ENCODE measurements at places on chromosomes 5 and 9.

GRCh38 chr9:16085167-16085726 lies 532.4 kb downstream of the CCDC171 start:
- no peak for DNase-seq

DNA sequence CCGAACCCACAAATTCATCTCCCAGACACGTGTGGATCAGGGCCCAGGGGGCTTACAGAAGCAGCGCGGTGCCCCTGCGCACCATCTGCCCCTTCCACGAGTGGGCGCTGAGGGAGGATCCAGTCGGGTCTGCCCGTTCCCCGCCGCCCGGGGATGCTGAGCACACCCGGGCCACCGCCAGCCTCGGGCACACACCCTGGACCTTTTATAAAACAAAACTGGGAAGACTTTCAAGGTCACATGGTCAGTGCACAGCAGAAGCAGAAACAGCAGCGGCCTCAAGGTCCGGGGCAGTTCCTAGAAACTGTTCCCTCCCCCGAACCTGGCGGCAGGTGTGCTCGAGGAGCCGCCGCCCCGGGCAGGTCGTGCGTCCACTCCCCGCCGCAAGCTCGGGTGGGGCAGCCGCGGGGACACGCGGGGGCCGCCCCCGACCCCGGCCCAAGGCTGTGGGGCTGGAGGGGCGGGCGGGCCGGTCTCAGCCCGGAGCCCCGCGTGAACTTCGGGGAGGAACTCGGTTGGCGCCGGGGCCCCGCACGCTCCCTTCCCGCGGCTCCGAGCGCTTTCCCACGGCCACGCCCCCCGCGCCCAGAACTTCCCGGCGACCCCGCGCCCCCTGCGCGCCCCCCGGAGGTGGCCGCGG lies 633 bp upstream of the PPP1R26 start:
- DNase-seq, result no peak

GRCh38 chr5:7850395-7851239 lies at the start of gene CFAP90:
Gene CFAP90 (minus strand): TSS chr5:7851133. CDS start chr5:7851021, 112 bp downstream.
- no peak for DNase-seq

- DNase-seq, result no peak
Measured at GRCh38 chr5:83357621-83358231, 113.8 kb upstream of the VCAN start.

DNA sequence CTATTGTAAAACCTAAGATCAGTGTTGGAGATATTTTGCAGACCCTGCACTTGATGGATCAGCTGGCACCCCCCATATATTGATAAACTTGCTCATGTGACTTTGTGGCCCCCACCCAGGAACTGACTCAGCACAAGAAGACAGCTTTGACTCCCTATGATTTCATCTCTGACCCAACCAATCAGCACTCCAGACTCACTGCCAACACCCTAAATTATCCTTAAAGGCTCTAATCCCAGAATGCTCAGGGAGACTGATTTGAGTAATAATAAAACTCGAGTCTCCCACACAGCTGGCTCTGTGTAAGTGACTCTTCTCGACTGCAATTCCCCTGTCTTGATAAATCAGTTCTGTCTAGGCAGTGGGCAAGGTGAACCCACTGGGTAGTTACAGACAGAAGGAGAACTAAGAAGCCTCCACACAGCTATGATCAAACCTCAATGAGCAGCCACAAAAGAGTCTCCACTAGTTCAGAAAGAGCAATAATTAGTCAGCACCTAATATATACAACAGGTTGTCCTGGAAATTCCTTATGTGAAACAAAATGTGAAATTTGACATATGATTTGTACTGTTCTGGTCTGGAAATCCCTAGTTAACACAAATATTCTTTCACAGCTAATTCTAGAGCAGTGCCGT lies 52.2 kb downstream of the ACTL7B start:
- DNase-seq, result no peak

DNA sequence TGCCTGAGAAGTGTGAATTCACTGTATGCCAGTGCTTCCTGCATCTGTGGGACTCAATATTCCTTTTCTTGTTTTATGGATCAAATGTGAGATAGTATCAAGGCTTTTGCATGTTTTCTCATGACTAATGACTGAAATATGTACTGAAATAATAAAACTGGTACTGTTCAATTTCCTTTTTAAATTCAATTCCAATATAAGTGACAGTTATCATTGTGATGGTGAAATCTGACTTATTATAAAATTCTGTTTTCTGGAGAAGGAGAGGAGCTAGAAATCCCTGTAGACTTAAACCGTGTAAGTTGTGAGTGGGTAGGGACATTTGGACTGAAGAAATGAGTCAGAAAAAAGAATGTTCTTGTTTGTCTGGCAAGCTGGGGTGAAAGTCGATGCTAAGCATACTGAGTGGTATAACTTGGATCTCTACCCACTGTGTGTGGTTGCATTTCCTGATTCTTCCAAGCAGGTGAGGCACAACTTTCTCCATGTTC lies 245.2 kb downstream of the EFNA5 start:
- DNase-seq, result no peak

DNA sequence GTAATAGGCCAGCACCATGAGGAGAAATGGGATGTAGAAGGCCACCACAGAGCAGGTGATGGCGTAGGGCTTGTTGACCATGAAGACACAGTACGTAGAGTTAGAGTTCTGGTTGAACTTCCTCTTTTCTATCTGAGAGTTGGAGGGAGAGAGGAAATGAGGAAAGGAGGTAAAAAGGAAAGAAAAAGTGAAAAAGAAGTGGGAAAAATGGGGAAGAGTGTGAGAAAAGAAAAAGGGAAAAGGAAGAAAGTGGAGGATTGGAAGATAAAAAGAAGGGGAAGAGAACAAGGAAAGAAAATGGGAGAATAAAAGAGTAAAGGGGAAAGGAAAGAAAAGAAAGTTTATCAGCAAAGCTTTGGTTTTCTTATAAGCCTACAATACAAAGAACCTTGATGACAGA lies 126.1 kb downstream of the FBXO38 start:
- no peak for DNase-seq

- DNase-seq, result no peak
Measured at GRCh38 chr5:71633255-71634155, 46.4 kb downstream of the MCCC2 start.

- DNase-seq, result no peak
Measured at GRCh38 chr5:147426640-147427327, 83.1 kb downstream of the DPYSL3 start.

DNA sequence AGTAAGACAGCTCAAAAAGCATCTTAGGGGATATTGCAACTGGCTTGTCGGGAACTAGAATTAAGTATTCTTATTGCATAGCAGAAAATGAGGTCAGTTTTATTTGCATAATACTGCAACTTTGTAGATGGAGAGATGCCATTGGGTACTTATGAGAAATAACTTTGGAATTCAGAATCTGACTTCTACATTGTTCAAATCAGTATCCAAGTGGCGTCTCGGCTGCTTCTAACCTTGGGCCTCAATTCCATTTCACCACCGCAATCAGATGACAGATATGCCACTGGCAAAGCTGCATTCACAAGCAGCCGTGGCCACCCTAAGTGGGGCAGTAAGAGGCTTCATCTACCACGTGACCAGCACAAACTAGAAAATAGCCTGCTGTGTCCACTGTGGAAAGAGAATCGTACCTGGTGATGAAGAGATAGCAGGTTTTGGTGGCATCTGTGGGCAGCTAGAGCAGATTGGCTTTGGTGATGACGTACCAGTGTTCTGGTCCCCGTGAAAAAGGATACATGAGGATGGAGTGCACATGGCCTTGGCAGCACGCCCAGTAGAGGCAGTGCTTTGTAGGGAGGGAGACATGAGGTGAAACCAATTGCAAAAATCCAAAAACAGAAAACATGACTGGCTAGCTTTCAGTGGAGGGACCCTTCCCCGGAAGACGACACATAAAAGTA lies 116.6 kb downstream of the KLHL3 start:
- no peak for DNase-seq

DNA sequence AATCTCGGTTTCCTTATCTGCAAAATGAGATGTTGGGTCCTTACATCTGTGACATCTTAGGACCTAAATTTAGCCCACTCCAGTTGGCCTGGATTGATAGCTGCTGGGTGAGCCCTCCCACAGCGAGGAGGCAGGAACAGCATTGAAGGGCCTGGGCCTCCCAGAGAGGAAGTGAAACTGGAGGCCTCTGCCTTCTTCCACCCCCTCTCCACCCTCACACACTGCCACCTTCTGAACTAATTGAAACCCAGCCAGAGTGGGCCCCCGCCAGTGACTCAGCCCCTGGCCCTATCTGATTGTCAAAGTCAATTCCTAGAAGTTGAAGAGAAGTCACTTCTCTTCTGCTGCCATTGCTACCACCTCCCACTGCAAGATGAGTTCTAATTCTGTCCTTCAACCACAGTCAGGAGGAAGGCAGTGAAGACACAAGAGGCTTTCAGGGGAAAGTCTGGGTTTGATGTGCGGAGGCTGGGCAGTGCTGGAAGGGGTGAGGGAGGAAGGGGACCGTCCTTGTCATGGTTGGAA lies 55.2 kb upstream of the NEK6 start:
- no peak for DNase-seq

DNA sequence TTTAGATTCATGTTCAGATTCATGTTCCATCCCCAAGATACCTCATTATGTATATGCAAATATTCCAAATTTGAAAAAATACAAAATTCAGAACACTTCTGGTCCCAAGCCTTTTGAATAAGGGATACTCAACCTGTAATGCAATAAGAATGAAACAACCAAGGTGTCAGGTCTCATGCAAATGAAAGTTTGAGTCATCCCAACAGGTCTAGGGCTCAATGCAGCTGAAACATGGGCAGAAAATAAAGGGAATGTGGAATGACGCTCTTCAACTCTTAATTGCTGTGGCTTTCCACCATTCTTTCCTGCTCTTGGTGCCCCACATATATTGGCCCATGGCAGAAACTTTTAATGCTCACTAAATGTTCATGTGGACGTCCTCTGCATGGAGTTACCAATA lies 107.3 kb upstream of the DAPK1 start:
- no peak for DNase-seq

DNA sequence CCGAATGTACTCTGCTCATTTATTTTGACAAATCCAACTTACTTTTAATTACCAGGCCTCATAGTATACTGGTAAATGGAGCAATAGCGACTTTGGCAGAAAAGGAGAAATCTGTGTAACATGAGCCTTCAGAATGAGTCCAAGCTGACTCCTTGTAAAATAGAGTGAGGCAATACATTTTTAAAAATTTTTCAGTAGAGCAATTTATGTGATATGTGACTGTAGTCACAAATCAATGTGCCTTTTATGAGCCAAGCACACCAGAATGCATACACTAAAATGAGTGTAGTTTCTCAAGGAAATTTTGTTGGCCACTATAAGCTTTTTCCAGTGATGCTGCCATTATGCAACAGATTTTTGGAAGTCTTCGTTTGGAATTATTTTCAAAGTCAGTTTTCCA lies 73.8 kb downstream of the SNCAIP start:
- no peak for DNase-seq

GRCh38 chr9:115155037-115155436 lies 37.1 kb upstream of the TNC start:
- no peak for DNase-seq

- DNase-seq, result no peak
Measured at GRCh38 chr9:114590328-114590727, 2.8 kb downstream of the ATP6V1G1 start.

DNA sequence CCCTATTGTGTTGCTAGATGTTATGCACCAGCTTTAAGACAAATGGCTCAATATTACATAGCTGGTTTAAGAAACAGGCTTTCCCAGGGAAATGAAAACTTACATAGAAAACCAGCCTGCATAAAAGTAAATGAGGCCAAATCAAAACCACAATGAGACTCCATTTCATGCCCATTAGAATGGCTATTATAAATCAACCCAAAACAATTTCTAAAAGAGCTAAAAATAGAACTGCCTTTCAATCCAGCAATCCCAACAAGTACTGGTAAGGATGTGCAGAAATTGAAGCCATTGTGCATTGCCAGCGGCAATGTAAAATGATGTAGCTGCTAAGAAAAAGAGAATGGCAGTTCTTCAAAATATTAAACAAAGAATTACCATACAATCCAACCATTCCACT lies 1170.0 kb upstream of the CDH9 start:
- no peak for DNase-seq

DNA sequence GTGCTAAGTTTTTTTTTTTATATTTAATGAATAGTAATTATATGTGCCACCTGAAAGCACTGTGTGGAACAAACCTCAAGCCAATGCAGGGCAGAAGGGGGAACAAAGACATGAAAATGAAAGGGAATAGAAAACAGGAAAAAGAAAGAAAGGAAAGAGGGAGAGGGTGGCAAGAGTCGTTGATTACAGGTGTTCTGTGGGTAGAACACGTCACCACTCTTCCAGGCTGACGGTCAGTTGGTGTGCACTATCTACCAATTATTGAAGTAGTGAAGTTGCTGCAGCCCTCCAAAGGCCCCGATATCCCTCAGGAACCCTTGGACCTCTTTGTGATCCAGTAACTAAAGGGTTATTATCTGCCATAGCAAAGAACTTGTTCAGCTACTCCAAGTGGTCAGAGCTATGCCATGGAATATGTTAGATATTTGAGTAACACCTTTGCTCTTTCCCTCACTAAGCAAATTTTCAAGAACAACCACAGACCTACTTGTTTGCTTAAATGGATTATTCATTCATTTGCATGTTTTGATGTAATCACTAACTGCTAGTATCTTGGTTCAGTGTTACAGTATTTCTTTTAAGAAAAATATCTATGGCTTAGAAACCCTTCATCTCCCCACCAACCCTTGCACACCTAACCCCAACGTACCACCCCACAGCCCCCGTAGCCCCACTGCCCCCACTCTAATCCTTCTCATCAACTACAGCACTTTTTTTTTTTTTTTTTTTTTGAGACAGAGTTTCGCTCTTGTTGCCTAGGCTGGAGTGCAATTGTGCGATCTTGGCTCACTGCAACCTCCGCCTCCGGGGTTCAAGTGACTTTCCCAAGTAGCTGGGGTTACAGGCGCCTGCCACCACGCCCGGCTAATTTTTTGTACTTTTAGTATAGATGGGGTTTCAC lies 31.3 kb downstream of the FYB1 start:
- DNase-seq, result no peak

DNA sequence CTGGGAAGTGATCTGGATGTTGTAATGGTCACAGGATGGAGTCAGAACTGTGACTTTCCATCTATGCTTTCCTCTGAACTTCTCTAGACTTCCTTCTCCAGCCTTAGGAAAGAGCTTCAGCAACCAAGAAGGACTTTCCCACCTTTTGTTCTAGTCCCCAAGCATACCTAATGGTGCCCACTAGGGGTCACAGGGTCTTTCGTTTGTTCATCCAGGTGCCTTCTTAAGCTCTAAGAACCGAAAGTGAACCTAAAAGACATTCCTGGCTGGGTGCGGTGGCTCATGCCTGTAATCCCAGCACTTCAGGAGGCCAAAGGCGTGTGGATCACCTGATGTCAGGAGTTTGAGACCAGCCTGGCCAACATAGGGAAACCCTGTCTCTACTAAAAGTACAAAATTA lies 1.8 kb upstream of the WNT8A start:
- DNase-seq, result no peak
